Activated CD4-positive, CD25-positive, alpha-beta regulatory T cell (primary cell): ENCODE measurements at places on chromosomes 7 and 10.

GRCh38 chr7:299169-299568 is 9.2 kb downstream of the FOXL3 start:
- no peak for DNase-seq

GRCh38 chr10:81036257-81036656 is 498.6 kb downstream of the SH2D4B start:
- no peak for DNase-seq

DNA sequence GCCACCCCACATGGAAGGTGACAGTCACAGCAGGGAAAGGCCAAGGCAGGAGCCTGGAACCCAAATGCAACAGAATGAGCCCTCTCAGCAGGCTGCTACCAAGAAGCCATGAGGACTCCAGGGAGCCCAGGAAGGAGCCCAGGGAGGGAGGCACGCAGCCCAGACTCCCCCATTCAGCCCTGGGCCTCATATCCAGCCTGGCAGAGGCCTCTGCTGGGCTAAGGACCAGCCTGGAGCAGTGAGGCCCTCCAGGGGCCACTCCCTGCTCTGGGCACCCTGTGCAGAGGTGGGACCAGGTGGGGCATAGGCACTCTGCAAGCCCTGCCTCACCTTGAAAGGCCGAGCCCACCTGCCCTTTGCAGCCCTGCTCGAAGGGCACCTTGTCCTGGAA is 25.8 kb upstream of the ZNF488 start:
- no peak for DNase-seq

- DNase-seq = no peak
Observed at GRCh38 chr7:91659096-91659495, 221.4 kb downstream of the MTERF1 start.

DNA sequence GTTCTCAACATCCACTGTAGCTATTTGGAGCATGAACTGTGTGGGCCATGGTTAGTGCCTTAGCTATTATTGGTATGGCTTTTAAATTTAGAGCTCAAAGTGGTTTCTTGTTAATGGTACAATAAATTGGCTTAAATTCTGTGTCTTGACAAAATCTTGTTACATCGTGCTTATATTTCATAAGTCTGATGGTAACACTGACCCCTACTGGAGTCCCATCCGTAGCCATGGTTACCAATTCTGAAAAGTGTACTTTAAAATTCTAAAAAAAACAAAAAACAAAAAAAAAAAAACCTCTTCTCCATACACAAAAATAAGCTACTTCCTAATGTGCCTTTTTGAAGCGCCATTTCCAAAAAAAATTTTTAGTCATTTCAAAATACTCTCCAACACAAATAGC is 6.4 kb upstream of the RPP30 start:
- no peak for DNase-seq

- DNase-seq = no peak
Observed at GRCh38 chr7:158975526-158976467, 119.4 kb downstream of the DYNC2I1 start.

- DNase-seq = no peak
Observed at GRCh38 chr10:124520558-124521428, 59.2 kb downstream of the LHPP start.

- no peak for DNase-seq
Observed at GRCh38 chr10:132993271-132994184, 51.2 kb upstream of the CFAP46 start.

DNA sequence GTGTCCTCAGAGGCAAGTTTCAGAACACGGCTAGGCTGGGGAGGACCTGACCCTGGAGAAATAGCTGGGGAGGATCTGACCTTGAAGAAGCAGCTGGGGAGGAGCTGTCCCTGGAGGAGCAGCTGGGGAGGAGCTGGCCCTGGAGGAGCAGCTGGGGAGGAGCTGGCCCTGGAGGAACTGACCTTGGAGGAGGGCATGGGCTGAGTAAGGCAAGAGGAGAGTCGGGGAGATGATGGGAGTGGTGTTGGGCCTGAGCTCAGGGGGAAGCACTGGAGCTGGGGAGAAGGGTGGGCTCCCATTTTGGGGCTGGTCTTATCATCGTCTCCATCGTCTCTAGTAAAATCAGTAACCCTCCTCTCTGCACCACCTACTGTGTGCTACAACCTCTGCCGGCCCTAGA is 179.8 kb upstream of the SHH start:
- DNase-seq = no peak

DNA sequence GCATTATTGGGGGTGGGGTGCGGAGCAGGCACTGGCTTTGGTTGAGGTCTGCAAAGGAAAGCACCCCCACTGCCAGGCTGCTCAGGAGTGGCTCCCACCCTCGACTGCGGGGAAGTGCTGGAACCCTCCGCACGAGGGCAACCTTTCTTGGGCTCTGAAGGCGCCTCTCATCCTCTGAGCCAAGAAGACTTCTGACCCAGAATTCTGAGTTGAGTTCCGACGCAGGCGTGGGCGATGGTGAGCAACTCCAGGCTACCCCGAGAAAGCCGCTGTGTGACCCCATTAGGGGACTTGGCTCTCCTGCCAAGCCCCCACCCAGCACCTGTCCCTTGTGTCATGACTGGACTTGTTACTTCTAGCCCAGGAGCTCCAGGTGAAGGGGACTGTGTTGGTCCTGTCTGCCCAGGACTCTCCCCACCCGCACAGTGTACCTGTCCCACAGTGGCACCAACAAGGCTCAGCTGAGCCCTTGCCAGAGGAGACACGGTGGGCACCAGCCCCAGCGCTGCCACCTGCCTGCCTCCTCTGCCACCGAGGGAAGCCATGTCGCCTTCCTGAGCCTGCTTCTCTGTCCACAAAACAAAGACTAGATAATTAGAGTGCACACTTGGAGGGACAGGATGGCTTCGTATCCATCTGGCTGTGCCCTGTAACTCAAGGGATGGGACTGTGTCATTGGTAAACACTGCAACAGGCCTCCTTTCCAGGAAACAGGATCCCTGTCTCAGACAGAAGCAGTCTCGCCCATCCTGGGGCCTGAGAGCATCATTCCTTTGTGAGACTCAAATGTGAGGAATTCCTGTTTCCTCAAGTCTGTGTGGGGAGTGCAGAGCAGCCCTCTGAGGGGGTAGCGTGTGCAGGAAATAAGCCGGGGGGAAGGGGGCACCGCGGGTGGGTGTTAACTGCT is 128.8 kb downstream of the LHPP start:
- no peak for DNase-seq

DNA sequence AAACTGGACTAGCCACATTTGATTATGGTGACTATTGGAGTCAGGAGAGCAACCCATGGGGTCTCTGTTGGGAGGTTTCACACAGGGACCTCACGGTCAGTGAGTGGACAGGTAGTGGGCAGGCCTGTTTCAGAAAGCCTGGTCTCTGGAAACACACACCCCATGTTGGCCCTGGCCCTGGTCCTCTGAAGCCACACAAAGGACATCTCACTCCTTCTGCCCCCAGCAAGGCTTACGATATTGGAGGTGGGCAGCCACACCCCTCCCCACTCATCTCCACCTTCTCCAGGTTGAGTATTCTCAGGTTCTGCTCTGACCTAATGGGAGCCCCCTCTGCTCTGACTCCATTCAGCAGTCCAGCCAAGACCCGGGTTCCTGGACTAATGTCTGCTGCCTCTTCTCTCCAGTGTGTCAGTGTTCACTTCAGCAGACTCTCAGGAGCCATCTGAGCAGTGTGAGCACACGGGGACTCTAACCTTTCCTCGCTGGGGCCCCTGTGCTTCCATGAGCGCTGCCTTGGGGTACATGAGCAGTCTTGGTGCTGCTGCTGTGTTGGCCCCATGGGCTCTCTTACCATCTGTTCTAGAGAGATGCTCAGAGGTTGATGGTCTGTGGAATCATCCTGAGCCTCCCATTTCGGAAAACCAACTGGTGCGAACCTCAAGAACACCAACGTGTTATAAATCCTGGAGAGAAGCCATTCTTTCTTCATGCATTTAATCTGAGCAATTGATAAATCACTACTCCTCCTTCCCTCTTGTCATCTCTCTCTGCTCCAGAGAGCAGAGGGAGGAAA is 748.6 kb downstream of the GRID1 start:
- DNase-seq = no peak

- no peak for DNase-seq
Observed at GRCh38 chr7:157844141-157844540, 507.3 kb downstream of the DNAJB6 start.

- no peak for DNase-seq
Observed at GRCh38 chr10:123568751-123569150, 97.4 kb upstream of the GPR26 start.

- no peak for DNase-seq
Observed at GRCh38 chr10:103739039-103739764, 116.2 kb downstream of the SH3PXD2A start.

- no peak for DNase-seq
Observed at GRCh38 chr10:12628964-12629766, 279.8 kb downstream of the CAMK1D start.

- no peak for DNase-seq
Observed at GRCh38 chr10:15146366-15146765, 22.1 kb downstream of the NMT2 start.

- DNase-seq = no peak
Observed at GRCh38 chr10:69562731-69563254, 10.4 kb downstream of the NEUROG3 start.

GRCh38 chr7:114901771-114902170 is 20.1 kb upstream of the MDFIC start:
- DNase-seq = no peak

DNA sequence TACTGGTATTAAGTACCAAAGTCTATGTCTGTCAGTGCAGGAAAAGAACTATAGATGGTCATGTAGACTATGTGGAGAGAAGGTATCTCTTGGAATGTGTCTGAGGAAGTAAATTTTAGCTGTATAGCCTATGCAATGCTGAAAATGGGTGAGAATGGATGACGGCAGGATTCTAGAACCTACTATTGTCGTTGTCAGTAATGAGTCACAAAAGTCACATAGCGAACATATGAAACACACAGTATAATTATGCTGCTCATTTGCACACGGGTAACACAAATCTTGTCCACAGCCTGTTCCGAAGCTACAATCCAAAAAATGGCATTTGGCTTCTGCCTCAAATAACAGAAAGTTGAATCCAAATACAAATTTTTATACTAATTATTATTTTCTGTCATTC is 33.6 kb upstream of the KMT2E start:
- no peak for DNase-seq

GRCh38 chr7:111312966-111313365 is 222.0 kb downstream of the LRRN3 start:
- no peak for DNase-seq

GRCh38 chr7:69412331-69413146 is 185.7 kb upstream of the AUTS2 start:
- no peak for DNase-seq

- no peak for DNase-seq
Observed at GRCh38 chr7:55189146-55189766, 170.4 kb downstream of the EGFR start.

GRCh38 chr7:118175740-118176139 is 8.2 kb upstream of the LSM8 start:
- no peak for DNase-seq

DNA sequence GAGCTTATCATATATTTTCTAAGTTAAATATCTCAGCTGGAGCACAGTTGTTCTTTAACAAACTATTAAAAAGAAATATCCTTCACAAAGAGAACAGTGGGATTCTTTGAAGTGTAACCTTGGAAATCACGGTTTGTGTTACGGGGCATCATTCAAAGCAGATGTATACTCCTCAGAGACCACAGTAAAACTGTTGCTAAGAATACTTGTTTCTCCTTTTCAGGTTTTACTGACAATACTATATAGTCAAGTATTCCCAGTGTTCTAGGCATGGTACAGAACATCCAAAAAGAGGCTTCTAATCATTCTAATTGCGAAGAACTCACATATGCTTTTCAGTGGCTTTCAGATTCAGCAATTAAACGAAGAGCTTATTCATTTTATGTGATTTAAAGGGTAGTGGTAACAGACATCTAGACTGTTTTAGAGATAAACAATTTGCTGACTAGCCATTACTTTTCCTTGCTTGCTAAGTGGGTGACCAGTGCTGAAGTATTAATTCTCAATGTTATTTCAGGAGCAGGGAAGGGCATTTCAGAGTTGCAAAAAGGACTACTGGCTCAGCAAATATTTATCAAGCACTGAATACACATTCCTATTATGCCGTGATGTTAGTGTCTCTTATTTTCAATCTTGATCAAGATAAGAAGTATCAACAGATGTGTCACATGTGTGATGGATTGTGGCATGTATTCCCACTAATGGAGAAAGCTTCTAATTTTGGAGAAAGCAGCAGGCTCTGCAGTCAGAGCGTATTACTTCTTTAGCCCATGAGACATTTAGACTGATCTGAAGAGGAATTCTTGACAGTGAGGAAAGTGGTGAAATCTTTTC is 236.8 kb downstream of the RNLS start:
- no peak for DNase-seq

DNA sequence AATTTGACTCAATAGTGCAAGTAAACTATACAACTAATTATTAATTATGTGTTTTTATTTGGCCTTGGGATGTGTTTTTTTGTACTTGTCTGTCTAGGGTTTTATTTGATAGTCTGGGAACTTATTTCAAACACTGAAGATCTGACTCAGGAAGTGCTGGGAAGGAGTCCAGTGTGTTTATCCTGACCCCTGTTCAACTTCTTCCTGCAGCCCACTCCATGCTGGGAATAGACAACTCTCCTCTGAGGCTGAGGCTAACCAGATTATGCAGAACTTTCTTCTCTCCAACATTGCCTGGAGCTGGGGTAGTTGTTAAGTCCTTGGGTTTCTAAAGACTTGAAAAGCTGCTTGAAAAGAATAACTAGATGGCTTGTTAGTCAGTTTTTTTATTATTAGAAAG is 6.9 kb downstream of the CISD1 start:
- no peak for DNase-seq

GRCh38 chr7:137636376-137636775 is 210.4 kb downstream of the DGKI start:
- DNase-seq = no peak

GRCh38 chr10:24553051-24553612 is 170.6 kb downstream of the ARHGAP21 start:
- no peak for DNase-seq

DNA sequence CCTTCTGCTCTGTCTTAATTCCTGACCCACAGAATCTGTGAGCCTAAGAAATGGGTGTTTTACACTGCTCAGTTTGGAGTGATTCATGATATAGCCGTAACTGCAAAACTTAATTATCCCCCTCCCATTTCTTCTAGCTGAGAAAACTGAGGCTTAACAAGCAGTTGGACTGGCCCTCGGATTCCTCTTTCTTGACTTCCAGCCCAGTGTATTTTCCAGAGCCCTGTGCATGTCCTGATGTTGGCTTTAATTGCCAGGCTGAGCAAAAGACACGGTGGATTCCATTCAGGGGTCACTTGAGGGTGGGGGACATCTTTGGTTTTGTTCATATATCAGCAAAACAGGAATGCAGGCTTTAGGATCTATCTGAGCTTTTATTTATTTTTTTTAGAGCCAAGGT is 489.8 kb downstream of the TYW1 start:
- DNase-seq = no peak

DNA sequence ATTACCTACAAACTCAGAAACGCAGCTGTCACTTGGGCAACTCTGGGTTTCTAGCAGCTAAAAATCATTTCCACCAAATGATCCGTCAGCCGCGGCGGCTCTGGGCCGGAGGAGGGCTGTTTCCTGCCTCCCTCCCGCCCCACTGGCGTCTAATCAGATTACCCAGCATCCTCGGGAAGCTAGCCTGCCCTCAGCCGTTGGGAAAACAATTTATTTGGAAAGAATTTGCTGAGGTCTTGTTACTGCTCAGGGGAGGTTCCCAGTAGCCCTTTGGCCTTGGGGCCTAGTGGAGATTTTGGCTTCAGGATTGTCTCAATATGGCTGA is 65.0 kb upstream of the ADGRA1 start:
- no peak for DNase-seq
